IPS DF 19.7 (cell line): ENCODE measurements at places on chromosomes 7 and 10.

- DNase-seq = no peak
Measured at GRCh38 chr10:65675236-65675635, 1250.6 kb upstream of the LRRTM3 start.

GRCh38 chr10:80344276-80344675 lies 12.3 kb downstream of the DYDC1 start:
- no peak for DNase-seq

DNA sequence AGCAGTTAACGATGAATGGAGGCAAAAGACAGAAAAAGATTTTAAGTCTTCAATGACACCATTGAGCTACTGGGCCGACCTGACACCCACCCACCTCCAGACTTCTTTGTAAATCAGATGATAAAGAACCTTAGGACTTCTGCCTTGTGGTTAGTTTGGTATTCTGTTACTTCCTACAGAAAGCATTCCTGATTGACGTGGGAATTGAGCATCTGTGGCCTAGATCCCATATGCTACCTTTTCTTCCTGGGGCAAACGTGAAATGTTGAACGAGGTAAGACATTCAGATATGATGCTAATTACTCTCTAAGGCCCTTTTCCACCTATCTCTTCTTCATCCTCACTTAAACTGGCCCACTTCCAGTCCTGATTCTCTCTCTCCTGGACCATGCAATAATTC lies 10.2 kb downstream of the PRLHR start:
- DNase-seq = no peak

DNA sequence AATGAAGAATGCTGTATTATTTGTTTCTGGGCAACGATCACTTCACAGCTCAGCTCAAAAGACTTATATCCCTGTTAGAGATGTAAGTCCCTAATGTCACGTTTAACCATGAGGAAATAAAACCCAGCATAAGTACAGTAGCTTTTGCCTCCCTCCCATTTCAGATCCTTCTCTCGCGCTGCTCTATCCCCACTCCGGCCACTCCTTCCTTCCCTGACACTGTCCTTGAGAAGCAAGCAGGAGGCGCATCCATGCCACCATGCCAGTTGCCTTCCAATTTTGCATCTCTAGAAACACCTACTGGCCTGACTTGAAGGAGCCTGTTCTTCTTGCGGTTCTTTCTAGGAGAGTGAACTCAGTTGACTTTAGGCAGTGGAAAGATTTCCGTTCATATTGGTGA lies 1.2 kb downstream of the FAM180A start:
- DNase-seq = no peak

- DNase-seq = no peak
Measured at GRCh38 chr10:101041252-101041761, 10.3 kb downstream of the SFXN3 start.

DNA sequence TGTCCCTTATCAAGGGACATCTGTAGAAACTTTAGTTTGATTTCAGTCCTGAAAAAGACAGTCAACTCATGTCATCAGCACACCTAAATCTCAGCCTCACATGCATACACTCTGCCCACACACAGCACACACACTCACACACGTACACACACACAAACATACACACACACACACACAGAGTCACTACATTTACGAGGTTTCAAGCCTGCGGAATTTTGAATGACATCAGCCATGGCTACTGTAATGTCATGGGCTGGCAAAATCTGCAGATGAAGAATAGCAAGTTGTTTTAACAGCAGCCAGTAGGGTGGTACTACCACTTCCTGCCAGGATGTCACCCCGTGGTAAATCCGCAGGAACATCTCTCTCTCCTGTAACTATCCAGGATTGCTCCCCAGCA lies 37.1 kb upstream of the EZH2 start:
- DNase-seq = no peak
